ENCODE measurements at places on chromosomes 12 and 14.
A peak's percentile ranks its signal among the peaks of the same experiment; 100 is the strongest.

DNA sequence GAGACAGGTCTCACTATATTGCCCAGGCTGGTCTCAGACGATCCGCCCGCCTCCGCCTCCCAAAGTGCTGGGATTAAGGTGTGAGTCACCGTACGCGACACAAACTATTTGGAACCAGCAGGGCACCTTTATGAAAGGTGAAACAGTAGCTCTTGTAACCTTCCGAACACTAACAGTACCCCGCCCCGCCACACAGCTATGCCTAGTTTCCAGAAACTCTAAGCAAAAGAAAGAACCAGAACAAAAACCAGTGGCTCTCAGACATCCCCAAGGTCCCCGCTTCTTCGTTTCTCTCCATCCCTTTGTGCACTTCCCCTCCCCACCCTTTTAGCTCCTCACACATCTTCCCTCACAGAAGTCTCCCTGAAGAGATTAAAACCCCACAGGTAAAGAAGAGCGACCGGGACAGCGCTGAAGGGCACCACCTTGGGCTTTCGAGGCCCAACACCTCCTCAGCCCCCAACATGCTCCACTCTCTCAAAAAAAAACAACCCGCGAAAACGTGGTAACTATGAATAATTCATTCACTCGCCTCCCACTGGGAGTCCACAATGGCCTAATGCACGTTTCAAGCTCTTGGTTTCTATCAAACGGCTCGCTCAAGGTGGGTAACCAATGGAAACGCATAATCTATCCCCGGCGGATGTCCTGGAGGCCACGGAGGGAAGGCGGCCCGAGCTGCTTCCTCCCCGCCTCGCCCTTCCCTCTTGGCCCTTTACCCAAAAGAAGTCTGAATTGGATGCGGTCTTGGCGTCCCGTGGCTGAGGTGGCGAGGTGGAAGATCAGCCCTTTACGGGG is 877 bp downstream of the BAG5 start:
- peak; percentile 66 for DNase-seq

- peak; percentile 86 for DNase-seq
Measured at GRCh38 chr12:89789862-89790261, 81.2 kb upstream of the ATP2B1 start.

- DNase-seq = peak; percentile 20
Measured at GRCh38 chr14:76081642-76082041, 70.1 kb upstream of the GPATCH2L start.

DNA sequence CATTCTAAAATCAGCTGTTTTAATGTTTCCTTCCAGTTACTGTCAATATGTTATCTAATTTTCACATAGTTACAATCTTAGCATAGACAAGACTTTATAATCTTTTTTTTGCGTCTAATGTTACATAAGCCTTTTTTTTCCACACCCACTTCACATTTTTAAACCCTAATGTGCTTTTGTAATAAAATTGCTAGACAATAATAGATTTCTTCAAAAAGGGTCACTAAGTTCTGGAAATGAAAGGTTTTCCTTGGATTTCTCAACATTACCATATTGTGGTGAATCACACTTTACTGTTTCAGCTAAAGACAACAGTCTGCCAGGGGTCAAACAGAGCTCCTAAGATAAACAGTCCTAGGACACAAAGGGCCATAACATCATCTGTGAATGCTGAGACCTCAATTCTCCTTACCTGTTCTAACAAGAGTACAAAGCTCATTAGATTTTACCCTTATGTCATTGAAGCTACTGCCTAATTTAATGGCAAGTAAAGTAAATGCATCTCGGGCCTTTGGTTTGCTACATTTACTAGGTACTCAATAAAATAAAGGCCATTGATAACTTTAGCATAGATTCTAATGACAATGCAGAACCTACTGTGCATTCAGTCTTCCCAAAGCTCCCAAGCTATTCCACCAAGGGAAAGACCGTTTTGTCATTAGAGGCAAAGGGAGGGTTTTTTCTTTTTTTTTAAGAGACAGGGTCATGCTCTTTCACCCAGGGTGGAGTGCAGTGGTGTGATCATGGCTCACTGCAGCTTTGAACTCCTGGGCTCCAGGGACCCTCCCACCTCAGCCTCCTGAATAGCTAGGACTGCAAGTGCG is 111.2 kb upstream of the SLC38A2 start:
- DNase-seq = peak; percentile 59

GRCh38 chr12:66119229-66119869 is 11.2 kb downstream of the LLPH start:
- DNase-seq = no peak

Measured in suppressor macrophage treated with lipopolysaccharide for 1 hour (primary cell).